ENCODE measurements at places on chromosomes 13 and 19.

GRCh38 chr13:69199664-69200063, 908.0 kb upstream of the ATXN8OS start:
- no peak for DNase-seq

DNA sequence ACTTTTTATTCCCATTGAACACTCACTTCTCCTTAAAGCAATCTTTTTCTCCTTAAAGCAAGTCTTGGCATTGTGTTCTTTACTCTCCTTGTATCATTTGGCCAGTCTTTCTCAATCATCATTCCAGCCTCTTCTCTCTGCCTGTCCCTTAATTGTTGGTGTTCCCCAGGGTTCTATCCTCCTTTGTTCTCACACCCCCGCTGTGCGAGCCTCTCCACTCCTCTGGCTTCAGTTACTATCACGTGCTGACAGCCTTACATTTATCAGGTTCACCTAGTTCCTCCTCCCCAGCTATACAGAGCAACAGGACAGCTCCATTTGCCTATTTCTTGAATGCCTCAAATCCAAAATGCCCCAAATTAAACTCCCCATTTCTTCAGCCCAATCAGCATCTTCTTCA, 24.6 kb downstream of the CYSLTR2 start:
- DNase-seq: no peak

GRCh38 chr19:6212403-6213265, 67.1 kb downstream of the MLLT1 start:
- DNase-seq: no peak

DNA sequence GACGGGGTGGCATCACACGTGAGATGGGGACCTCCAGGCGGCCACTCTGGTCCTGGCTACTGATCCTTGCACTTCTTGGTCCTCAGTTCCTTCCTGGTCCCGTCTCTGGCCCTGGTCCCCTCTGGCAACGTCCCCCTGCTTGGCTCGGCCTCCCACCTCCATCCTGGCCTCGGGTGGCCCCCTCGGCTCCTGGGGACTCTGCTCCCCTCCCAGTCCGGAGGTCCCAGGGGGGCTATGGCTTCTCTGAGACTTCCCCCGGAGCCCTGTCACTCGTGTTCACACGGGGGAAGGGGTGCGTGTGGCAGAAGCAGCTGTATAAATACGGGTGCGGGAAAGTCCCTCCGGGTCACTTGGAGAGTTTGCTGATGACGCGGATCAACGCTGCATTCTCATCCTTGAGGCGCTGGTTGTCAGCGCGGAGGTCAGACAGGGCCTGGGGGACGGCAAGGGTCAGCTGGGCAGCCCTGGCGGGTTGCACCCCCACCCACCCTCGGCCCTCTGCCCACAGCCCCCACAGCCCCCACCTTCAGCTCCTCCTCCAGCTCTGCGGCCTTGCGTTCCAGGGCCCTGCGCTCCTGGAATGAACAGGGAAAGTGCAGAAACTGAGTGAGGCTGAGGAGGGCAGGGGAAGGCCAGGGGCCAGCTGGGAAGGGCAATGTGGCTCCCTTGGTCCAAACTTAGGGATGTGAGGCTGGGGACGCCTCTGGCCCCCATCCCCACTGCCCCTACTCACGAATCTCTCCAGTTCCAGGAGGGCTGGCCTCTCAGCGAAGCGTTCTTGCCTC, 15.6 kb downstream of the EPS8L1 start:
- DNase-seq: no peak

- peak; percentile 47 for DNase-seq
Observed at GRCh38 chr19:29528946-29529645, 3.3 kb downstream of the VSTM2B start.

DNA sequence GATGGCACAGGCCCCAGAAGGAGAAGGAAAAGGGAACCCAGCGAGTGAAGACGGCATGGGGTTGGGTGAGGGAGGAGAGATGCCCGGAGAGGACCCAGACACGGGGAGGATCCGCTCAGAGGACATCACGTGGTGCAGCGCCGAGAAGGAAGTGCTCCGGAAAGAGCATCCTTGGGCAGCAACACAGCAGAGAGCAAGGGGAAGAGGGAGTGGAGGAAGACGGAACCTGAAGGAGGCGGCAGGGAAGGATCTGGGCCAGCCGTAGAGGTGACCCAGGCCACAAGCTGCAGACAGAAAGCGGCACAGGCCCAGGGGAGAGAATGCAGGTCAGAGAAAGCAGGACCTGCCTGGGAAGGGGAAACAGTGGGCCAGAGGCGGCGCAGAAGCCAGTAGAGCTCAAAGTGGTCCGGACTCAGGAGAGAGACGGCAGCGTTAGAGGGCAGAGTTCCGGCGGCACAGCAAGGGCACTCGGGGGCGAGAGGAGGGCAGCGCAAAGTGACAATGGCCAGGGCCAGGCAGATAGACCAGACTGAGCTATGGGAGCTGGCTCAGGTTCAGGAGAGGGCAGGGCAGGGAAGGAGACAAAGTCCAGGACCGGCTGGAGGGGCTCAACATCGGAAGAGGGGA, 1.1 kb downstream of the PPP1R12C start:
- no peak for DNase-seq

DNA sequence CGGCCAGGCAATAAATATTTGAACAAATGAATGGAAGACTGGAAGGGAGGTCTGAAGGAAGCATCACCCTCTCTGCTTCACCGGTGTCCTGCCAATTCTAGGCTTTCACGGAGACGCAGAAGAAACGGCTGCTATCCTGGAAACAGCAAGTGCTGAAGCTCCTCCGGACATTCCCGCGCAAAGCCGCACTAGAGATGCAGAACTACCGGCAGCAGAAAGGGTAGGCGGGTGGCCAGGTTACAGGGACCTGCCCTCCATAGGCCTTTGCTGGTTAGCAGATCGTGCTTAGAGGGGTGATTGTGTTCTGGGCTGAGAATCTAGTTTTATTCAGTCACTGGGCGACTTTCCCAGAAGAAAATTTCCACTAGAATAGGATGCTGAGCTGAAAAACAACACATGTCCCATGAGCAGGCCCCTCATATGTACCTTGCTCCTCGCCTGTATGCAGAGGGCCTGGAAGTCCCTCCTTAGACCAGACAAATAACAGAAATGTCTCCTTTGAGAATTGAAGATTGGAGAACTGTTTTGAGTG, 11.0 kb downstream of the PAF1 start:
- DNase-seq: no peak

DNA sequence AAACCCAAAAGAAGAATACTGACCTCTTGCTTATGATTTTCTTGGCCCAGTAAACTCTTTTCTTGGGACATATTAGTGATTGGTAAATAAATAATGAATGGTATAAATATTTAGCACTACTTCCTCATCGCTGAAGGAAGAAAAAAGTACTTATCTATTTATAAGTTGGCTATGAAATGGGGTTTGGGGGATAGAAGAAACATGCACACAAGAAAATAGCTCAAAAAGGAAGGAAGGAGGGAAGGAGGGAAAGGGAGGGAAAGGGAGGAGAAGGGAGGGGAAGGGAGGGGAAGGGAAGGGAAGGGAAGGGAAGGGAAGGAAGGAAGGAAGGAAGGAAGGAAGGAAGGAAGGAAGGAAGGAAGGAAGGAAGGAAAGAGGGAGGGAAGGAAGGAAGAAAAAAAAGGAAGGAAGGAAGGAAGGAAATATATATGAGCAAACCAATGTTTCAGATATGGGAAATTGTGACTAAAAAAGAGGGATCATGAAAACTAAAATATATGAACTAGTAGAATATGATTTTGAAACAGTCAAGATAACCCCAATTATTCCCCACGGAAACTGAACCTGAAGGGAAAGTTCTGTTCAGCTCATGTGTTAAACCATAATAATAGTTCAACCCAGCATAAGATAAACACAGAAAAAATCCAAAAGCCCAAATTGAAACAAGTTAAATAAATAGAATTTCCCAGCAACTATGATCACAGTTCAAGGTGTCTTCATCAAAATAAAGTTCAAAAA, 75.3 kb downstream of the FGF14 start:
- no peak for DNase-seq

GRCh38 chr13:39485314-39485700, 117.7 kb downstream of the LHFPL6 start:
- no peak for DNase-seq

DNA sequence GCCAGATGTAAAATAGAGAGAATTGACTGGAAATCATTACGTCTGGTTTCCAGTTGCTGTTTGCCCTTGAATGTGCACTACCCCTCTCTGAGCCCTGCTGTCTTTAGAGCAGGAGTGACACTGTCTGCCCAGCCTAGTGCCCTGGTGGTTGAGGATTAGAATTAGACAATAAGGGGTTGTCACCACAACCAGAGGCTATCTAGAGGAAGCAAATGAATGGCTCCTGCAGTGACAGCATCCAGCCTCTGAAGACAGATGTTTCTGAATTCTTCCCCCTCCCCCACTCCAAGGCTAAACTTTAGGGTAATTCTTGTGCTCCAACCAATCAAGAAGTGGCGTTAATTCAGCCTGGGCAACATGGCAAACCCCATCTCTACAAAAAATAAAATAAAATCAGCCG, 2.0 kb downstream of the RAB8A start:
- DNase-seq: no peak

- no peak for DNase-seq
Observed at GRCh38 chr19:15218501-15218900, 13.7 kb downstream of the EPHX3 start.

DNA sequence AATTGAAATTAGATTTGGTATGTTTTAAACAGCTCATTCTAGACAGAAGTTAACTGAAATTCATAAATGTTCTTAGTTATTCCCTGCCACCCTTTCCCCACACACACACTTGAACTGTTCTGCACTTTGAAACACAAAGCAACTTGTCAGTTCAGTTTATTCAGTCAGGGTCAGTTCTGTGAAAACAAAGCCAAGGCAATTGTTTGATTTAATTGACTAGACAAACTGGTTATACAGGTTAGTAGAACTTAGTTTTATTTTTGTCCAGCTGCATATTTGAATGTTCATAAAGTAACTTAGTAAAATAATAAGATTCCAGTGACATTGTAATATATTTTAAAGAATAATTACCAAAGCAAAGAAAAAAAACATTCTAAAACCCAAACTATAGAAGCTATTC, 98.3 kb upstream of the KLF5 start:
- no peak for DNase-seq

DNA sequence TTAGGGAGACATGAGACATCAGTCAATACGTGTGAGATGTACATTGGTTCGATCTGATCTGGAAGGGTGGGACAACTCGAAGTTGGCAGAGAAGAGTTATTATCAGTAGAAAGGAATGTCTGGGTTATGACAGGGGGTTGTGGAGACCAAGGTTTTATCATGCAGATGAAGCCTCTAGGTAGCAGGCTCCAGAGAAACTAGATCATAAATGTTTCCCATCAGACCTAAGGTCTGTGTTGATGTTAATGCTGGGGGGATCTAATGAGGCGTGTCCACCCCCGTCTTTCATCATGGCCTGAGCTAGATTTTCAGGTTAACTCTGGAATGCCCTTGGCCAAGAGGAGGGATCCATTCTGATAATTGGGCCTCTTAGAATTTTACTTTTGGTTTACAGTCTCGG, 187.0 kb upstream of the KL start:
- DNase-seq: no peak

- no peak for DNase-seq
Observed at GRCh38 chr19:45130888-45131615, 29.7 kb downstream of the NKPD1 start.

- DNase-seq: no peak
Observed at GRCh38 chr13:84118839-84119409, 236.7 kb upstream of the SLITRK1 start.

- no peak for DNase-seq
Observed at GRCh38 chr13:50613356-50613831, 230.1 kb downstream of the DLEU7 start.

GRCh38 chr19:14731200-14731599, 41.4 kb downstream of the ZNF333 start:
- no peak for DNase-seq

- no peak for DNase-seq
Observed at GRCh38 chr13:109156181-109156935, 526.9 kb downstream of the MYO16 start.

GRCh38 chr13:25585000-25585399, 213.2 kb downstream of the ATP8A2 start:
- DNase-seq: no peak

- peak; percentile 41 for DNase-seq
Observed at GRCh38 chr13:23867027-23867491, 22.1 kb downstream of the MIPEP start.

DNA sequence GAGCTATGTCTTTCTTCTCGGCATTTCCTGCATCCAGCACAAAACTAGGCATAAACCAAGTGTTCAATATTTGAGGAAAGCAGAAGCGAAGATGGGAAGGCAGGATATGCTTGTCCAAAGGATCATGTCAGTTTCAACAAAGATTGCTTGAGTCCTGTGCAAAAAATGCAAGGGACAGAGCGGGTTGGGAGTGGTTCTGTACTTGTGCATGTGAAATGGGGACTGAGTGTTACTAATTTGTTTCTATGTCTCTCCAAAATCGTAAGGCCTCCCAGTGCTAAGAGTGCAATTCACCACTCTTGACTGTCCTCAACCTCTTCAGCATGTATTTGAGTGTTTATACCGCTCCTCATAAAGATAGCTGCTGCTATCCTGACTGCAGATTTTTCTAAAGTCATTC, 166.2 kb downstream of the DLEU7 start:
- DNase-seq: no peak

- no peak for DNase-seq
Observed at GRCh38 chr13:113897161-113897560, 33.3 kb upstream of the GAS6 start.

GRCh38 chr13:106003651-106004050, 531.8 kb downstream of the EFNB2 start:
- DNase-seq: no peak
